Activated CD4-positive, alpha-beta T cell treated with anti-CD3 and anti-CD28 coated beads, Interleukin-2, amount 10 ng/mL, durations not matched to agents 7 days and 5 days (primary cell): ENCODE measurements at places on chromosomes 6 and 20. TPM values are rescaled to one million over a fixed set of nuclear protein-coding genes. Genes with fewer than 3 reads are reported as not detected.

DNA sequence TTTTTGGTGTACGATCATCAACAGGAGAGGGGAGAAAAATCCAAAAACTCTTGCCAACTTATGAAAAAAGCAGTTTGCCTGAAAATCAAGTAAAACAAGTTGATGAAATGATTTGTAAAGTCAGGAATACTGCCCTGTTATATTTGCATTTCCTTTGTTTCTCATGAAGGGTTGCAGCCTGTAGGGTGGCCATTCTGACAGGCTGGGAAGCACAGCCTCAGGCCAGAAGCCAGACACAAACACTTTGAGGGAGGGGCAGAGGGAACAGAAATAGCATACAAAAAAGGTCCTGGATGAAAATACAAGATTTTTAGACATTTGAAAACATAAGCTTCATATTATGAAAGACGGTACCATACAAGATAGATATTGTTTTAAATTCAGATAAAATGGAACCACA lies 109.8 kb downstream of the DTNBP1 start:
- H3K27ac ChIP-seq, result no peak overlapping the region
- peaks cover 2% of the 10 kb centered on the region for H3K36me3 ChIP-seq
- no peak overlapping the region for H3K4me3 ChIP-seq

DNA sequence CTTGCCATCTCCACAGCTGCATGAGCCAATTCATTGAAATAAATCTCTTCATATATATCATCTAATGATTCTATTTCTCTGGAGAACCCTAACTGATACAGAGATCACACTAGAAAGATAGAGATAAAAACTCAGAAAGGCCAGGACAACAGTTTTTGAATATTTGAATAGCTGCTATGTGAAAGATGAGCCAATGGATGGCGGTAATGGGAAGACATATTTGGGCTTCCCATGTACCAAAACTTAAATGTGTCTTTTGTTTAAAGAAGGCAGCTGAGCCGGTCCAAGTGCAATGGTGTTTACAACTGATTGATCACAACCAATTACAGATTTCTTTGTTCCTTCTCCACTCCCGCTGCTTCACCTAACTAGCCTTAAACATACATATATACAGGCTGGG lies 35.1 kb downstream of the SGK1 start:
- no peak overlapping the region for H3K4me3 ChIP-seq
- no peak for DNase-seq
- peaks cover 6% of the 10 kb centered on the region for H3K36me3 ChIP-seq
- no peaks in the 10 kb centered on the region for H3K27me3 ChIP-seq
- no peak overlapping the region for H3K27ac ChIP-seq

DNA sequence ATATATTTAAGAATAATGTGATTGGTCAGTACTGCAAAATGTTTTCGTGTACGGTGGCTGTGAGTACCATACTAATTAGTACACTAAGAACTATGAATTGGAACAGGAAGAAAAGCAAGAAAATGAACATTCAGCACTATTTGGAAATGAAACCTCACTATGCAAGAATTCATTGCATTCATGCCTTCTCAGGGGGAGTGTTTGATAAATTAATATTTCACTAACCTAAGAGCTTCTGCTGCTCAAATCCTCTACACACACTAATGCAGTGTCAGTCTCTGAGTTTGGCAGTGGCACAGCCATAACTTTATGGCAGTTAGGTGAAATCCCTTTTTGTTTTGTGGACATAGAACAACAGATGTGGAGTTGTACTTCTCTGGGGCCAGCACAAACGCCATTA lies 60.1 kb downstream of the SLC16A10 start:
- no peak overlapping the region for H3K27ac ChIP-seq
- no peaks in the 10 kb centered on the region for H3K4me1 ChIP-seq
- peaks cover under 1% of the 10 kb centered on the region for H3K27me3 ChIP-seq

DNA sequence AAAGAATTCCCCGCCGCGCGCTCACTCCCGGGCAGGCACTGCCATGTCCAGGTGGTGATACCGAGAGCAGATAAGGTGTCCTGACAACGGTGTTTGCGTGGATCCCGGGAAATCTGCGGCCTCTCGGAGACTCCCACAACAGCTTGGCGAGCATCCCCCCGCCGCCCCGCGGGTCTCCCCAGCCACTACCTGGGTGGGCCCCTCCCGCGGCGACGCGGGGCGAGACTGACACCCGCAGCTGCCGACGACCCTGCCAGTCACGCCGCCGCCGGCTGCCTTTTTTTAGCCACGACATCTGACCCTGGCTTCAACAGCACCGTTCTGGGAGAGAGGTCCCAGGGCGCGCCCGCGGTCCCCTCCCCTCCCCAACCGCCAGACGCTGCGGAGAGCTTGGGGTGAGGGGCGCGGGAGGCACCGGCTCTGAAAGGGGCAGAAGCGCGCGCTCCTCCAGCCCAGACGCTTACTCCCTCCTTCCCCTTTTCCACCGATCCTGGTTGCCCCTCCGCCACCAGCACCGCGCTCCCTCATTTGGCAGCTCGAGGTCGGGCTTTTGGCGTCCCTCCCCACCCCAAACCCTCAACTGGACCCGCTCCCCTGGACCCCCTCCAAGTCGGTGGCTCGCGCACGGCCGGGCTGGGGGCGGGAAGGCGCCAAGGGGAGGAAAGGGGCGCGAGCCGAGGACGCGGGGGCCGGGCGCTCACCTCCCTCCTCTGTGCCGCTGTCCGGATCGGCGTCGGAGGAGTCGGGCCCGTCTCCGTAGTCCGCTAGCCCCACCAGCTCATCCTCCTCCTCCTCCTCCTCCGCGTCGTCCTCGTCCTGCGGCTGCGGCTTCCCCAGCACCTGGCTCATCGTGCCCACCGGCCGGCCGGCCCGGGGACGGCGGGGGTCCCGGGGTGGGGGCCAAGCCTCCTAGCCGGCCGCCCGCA lies 665 bp downstream of the RRAGD start:
- peak; percentile 19 for DNase-seq
- peaks cover 2% of the 10 kb centered on the region for H3K36me3 ChIP-seq
- peaks cover 33% of the 10 kb centered on the region for H3K27me3 ChIP-seq
- H3K4me3 ChIP-seq, result peak overlapping the region; percentile 79
- H3K27ac ChIP-seq, result peak overlapping the region; percentile 69

Gene SPDEF
- not detected for total RNA-seq
